ENCODE measurements at places on chromosomes 11 and 22. TPM values are rescaled to one million over a fixed set of nuclear protein-coding genes. Genes with fewer than 3 reads are reported as not detected.
A peak's percentile ranks its signal among the peaks of the same experiment; 100 is the strongest.

The GDPD4 gene
- total RNA-seq, result not detected

DNA sequence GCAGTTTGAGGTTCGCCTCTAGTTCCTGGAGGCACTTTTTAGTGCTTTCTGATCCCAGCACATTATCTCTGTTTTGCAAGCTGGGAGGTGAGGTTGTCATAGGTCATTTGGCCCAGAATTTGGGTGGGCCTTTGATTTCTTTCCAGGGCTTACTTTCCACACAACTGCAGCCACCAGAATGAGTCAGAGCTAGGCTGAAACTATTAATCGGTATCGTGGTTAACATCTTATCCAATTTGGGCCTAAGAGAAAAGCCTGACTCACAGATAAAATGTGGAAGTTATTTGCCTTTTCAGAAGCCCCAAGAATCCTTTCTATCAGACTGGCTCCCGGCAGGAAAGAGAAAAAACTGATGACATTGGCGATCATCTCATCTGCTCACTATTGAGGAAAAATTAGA is 166.4 kb downstream of the KIRREL3 start:
- no peak overlapping the region for H3K4me3 ChIP-seq
- no peaks in the 10 kb centered on the region for H3K4me1 ChIP-seq
- H3K36me3 ChIP-seq, result no peaks in the 10 kb centered on the region
- DNase-seq, result peak; percentile 17
- peaks cover 4% of the 10 kb centered on the region for H3K27me3 ChIP-seq

DNA sequence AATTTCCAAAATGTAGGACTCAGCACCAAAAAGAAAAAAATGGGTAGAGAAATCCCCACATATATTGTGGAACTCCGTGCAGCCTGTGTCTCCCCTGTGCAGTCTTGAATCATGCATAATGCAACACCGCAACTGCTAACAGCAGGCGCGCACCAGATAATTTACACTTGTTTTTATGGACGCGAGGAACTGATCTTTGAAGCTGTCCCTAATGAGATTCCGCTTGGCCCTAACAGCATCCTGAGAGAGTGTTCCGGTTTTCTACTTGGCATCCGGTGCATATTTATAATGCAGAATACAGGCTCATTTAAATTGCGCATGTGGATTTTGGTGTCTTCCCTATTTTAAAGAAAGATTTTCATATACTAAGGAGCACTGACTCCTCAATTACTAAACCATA is 21.1 kb downstream of the MPPED2 start:
- H3K27ac ChIP-seq, result no peak overlapping the region
- peaks cover 2% of the 10 kb centered on the region for H3K4me1 ChIP-seq
- no peaks in the 10 kb centered on the region for H3K27me3 ChIP-seq
- H3K36me3 ChIP-seq, result peaks cover 6% of the 10 kb centered on the region
- no peak for DNase-seq

GRCh38 chr11:8034604-8035190 is 46.3 kb upstream of the TUB start:
- H3K27me3 ChIP-seq, result peaks cover 11% of the 10 kb centered on the region
- no peaks in the 10 kb centered on the region for H3K4me1 ChIP-seq
- H3K4me3 ChIP-seq, result no peak overlapping the region
- DNase-seq, result no peak

The BACE1-AS gene
- total RNA-seq, result 15.5 TPM

DNA sequence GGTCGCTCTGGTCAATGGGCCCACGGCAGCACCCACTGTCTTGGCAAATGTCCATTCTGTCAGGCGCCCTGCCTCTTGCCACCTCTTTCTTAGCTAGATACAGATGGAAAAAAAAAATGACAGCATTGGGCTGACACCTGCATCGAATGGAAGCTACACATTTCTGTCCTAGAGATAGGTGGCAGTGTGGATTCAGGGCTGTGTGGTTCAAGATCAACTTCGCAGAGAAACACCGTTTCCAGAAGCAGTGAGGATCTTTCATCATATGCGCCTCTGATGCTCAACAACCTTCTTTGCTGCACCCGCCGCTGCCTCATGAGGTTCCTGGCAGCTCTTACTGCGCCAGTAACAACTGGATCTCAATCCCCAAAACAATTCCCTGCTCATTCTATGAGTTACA is 236.3 kb downstream of the KIRREL3 start:
- no peak for DNase-seq
- H3K27ac ChIP-seq, result no peak overlapping the region
- no peak overlapping the region for H3K4me3 ChIP-seq
- H3K4me1 ChIP-seq, result no peaks in the 10 kb centered on the region
- H3K27me3 ChIP-seq, result peaks cover 41% of the 10 kb centered on the region

The METTL15 gene
- total RNA-seq, result 20.4 TPM

The OR51I1 gene
- not detected for total RNA-seq

DNA sequence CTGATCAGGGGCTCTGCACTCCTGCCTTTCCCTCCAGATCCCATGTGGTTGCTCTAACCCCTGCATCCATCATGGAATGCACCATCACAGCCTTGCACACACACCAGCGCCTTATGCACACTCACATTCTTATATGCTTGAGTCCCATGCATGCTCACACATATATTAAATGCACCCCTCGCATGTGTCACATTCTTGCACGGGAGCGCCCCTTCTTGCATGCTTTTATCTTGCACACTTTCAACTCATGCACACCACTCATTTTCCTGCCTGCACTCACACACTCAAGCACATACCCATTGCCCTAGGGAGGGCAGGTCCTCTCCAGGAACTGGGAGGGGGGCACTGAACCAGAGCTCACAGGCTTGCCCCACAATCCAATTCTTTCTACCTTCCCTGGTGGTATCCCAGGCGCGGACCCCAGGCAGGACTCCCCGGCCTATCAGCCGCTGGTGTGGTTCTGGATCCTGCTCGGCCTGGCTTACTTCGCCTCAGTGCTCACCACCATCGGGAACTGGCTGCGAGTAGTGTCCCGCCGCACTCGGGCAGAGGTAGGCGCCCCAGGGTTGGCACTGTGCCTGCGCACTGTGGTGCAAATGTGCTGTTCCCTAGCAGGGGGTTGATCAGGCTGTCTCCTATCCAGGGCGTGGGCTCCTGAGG is 2.3 kb upstream of the CATSPERZ start:
- DNase-seq, result no peak
- H3K27me3 ChIP-seq, result peaks cover 92% of the 10 kb centered on the region
- no peaks in the 10 kb centered on the region for H3K36me3 ChIP-seq
- no peaks in the 10 kb centered on the region for H3K4me1 ChIP-seq

- no peaks in the 10 kb centered on the region for H3K36me3 ChIP-seq
- peaks cover 5% of the 10 kb centered on the region for H3K4me1 ChIP-seq
- H3K27ac ChIP-seq, result no peak overlapping the region
- DNase-seq, result no peak
- H3K4me3 ChIP-seq, result no peak overlapping the region
- peaks cover 3% of the 10 kb centered on the region for H3K27me3 ChIP-seq
Measured at GRCh38 chr22:39915295-39915726, 14.4 kb downstream of the GRAP2 start.

DNA sequence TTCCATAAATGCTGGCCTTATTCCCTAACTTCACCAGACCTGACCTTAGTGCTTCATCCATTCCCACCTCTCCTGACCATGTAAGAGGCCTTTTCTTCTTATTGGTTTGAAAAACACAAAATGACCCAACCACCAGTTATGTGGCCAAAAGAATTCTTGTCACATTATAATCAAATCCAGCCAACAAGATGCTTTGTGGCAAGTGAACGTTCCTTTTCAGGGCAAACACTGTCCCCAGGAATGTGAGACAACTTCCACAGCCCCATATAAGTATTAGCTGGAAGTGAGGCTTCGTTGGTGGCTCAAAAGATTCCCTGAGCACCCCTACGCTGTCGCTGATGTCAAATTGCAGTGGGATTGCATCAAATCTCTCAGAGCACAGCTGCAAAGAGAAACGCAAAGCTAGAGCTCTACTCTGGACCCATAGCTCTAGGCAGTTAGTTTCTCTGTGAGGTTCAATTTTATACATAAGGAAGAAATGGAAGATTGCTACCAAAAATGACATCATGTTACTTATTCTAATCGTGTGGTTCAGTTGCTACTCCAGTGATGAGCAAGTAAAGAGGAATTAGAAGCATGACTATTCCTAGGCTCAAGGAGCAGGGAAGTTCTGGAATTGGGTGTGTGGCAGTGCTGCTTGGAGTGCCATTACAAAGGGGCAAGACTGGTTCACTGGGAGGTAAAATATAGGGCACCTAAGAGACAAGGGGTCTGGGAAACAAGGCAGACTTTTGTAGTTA is 26.1 kb downstream of the GLYATL1 start:
- no peak overlapping the region for H3K4me3 ChIP-seq
- H3K27me3 ChIP-seq, result no peaks in the 10 kb centered on the region
- H3K4me1 ChIP-seq, result no peaks in the 10 kb centered on the region

- no peak overlapping the region for H3K4me3 ChIP-seq
- no peaks in the 10 kb centered on the region for H3K36me3 ChIP-seq
- H3K27me3 ChIP-seq, result no peaks in the 10 kb centered on the region
- H3K4me1 ChIP-seq, result no peaks in the 10 kb centered on the region
- no peak for DNase-seq
Measured at GRCh38 chr11:64969209-64969608, 2.7 kb downstream of the MAJIN start.

- H3K27me3 ChIP-seq, result no peaks in the 10 kb centered on the region
- no peaks in the 10 kb centered on the region for H3K36me3 ChIP-seq
- DNase-seq, result peak; percentile 39
- no peak overlapping the region for H3K27ac ChIP-seq
- H3K4me1 ChIP-seq, result no peaks in the 10 kb centered on the region
Measured at GRCh38 chr11:73965764-73966121, 14.9 kb downstream of the DNAJB13 start.

The YPEL1 gene
- total RNA-seq, result 9.3 TPM

The NDUFC2 gene
- 275 TPM for total RNA-seq

The TIRAP gene
- 9.2 TPM for total RNA-seq

The ARHGAP20 gene
- total RNA-seq, result 0.27 TPM

DNA sequence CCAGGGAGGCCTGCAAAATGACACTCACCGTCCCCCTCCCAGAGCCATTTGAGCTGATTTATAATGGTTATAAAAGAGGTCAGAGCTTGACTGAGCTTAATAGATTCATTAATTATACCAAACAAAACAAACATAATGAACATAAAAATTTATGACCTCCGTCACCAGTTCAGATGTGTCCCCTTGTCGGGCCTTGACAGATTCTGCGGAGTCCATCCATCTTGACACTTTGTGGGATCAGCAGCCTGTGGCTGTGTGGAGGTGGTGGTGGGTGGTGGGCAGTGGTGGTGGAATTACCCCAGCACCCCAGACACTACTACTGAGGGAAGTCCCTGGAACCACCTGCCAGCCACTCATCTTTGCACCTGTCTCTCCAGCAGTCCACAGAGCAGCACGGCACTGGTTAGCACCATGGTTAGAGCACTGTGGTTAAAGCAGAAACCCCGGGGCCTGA is 83.5 kb downstream of the DSCAML1 start:
- peaks cover 21% of the 10 kb centered on the region for H3K4me1 ChIP-seq
- H3K27ac ChIP-seq, result no peak overlapping the region
- H3K4me3 ChIP-seq, result no peak overlapping the region
- peaks cover 29% of the 10 kb centered on the region for H3K27me3 ChIP-seq
- DNase-seq, result no peak
- H3K36me3 ChIP-seq, result no peaks in the 10 kb centered on the region

DNA sequence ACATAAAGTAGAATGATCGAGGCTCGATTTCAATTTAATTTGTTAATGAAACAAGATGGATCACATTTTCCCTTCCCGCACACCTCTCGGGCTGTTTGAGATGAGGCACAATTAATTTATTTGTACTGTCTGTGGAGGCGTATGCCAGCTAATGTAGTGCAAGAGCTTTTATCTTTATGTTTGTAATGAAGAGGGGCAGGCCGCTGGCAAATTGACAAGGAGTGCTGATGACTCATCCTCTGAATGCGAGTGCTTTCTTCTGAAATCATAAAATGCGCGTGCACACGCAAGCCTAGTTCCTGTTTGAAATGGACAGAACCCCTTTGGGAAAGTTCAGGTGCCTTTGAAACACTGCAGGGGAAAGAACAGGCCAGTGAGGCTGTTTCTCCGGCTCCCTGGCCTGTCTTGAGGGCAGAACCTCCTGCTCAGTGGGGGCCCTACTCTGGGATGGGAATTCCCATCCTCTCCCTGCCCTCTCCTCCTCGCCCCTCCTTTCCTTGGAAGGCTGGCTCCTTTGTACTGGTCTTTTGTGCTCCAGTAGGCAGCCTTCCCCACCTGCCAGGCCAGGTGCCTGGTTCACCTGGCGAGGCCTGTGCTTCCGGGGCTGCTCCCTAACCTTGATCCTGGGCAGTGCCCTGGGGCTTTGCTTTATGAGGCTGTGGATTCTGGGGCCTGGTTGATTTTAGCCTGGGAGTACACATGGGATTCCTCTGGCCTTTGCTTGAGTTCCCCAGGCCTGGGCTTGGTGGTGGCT is 50.3 kb downstream of the TEAD1 start:
- H3K4me1 ChIP-seq, result peaks cover 31% of the 10 kb centered on the region
- peak overlapping the region; percentile 25 for H3K27ac ChIP-seq
- peaks cover 12% of the 10 kb centered on the region for H3K36me3 ChIP-seq
- H3K27me3 ChIP-seq, result no peaks in the 10 kb centered on the region
- peak; percentile 93 for DNase-seq
- no peak overlapping the region for H3K4me3 ChIP-seq

DNA sequence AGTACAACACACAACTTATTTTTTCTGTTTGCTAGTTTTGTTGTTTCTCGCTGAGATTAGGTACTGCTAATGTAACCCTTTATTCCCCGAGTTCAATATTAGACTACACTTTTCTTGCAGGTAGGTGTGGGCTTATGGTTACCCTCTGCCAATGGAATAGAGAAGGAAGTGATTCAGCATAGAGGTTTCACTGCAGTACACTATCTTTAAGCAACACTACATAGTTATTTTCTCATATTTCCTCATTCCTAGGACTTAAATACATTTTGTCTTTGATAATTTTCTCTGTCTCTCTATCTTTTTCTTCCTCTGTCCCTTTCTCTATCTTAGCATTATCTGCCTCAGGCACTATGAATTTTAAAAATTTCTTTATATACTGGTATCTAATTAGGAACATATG is 791.0 kb downstream of the FAM181B start:
- H3K36me3 ChIP-seq, result no peaks in the 10 kb centered on the region
- no peak overlapping the region for H3K27ac ChIP-seq
- no peak for DNase-seq
- no peaks in the 10 kb centered on the region for H3K27me3 ChIP-seq
- no peaks in the 10 kb centered on the region for H3K4me1 ChIP-seq

DNA sequence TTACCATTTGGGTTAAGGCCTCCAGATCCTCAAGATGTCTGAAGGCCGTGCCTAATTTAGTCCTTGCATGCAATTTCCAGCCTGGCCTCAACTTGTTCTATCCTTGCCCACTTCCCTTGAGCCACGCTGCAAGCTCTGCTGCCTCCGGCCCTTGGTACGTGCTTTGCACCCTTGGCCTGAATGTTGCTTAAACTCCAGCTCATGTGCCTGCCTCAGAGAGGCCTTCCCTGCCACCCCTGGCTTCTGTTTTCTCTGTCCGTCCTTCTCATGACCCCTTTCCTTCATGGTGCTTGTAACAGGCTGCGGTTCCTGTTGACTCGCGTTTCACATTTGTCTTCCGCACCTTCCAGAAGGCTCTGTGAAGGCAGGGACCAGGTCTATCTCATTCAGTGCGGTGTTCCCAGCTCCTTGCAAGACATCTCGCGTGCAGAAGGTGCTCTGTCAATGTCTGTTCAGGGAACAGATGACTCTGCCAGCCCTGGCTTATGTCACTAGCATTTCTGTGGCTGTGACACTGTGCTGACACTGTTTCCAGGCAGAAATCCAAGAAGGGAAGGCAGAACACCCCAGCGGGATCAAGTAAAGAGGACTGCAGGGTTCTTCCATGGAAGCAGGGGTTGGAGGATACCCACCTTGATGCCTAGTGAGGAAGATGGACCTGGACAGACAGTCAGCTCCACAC is 61.8 kb downstream of the FBLN1 start:
- peaks cover 22% of the 10 kb centered on the region for H3K36me3 ChIP-seq
- DNase-seq, result no peak
- no peak overlapping the region for H3K4me3 ChIP-seq
- no peak overlapping the region for H3K27ac ChIP-seq
- H3K4me1 ChIP-seq, result no peaks in the 10 kb centered on the region

The TPBGL gene
- 0.14 TPM for total RNA-seq

Data from endodermal cell (in vitro differentiated cells).